HFFc6 (cell line): ENCODE measurements at places on chromosomes 3 and 15. TPM values are rescaled to one million over a fixed set of nuclear protein-coding genes. Genes with fewer than 3 reads are reported as not detected.

GRCh38 chr3:152038490-152038889 is 165.0 kb downstream of the SUCNR1 start:
- no peaks in the 10 kb centered on the region for H3K27me3 ChIP-seq
- H3K36me3 ChIP-seq, result peaks cover 13% of the 10 kb centered on the region
- no peak for DNase-seq
- no peak overlapping the region for H3K27ac ChIP-seq
- H3K4me3 ChIP-seq, result no peak overlapping the region

GRCh38 chr15:39275066-39275465 is 305.8 kb upstream of the THBS1 start:
- H3K4me3 ChIP-seq, result no peak overlapping the region
- H3K36me3 ChIP-seq, result peaks cover 20% of the 10 kb centered on the region
- H3K27ac ChIP-seq, result peak overlapping the region; percentile 97
- H3K27me3 ChIP-seq, result no peaks in the 10 kb centered on the region
- DNase-seq, result no peak

DNA sequence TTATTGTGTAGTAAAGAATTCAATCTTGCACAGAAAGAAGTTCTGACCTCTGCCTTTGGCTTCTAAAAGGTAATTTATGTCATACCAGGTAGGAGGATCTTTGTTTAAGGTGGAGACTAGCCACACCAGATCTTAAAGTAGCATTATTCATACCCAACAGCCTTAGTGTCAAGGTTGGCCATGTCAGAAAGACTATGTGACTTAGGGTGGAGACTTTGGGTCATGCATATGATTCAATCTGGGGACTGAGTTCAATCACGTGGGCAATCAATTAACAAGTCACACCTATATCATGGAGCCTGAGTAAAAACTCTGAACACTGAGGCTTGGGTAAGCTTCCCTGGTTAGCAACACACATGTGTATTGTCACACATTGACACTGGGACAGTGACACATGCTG is 28.5 kb upstream of the ENTPD3 start:
- no peak overlapping the region for H3K27ac ChIP-seq
- no peaks in the 10 kb centered on the region for H3K4me1 ChIP-seq
- no peak overlapping the region for H3K4me3 ChIP-seq
- no peaks in the 10 kb centered on the region; the same call in 1 of the 2 replicates for H3K27me3 ChIP-seq
- no peak for DNase-seq

- DNase-seq, result peak; percentile 32
- no peaks in the 10 kb centered on the region; the same call in 1 of the 2 replicates for H3K27me3 ChIP-seq
- peak overlapping the region; percentile 83 for H3K27ac ChIP-seq
- peak overlapping the region; percentile 64 for H3K4me3 ChIP-seq
Observed at GRCh38 chr3:170753421-170754310, 116.3 kb downstream of the RPL22L1 start.

- H3K36me3 ChIP-seq, result no peaks in the 10 kb centered on the region
- no peak overlapping the region for H3K27ac ChIP-seq
- no peak for DNase-seq
- H3K27me3 ChIP-seq, result peaks cover 13% of the 10 kb centered on the region
- H3K4me1 ChIP-seq, result no peaks in the 10 kb centered on the region
- no peak overlapping the region for H3K4me3 ChIP-seq
Observed at GRCh38 chr3:172580680-172581401, 57.6 kb upstream of the TNFSF10 start.

Gene LDHAL6B
- total RNA-seq, result not detected in 3 replicates

DNA sequence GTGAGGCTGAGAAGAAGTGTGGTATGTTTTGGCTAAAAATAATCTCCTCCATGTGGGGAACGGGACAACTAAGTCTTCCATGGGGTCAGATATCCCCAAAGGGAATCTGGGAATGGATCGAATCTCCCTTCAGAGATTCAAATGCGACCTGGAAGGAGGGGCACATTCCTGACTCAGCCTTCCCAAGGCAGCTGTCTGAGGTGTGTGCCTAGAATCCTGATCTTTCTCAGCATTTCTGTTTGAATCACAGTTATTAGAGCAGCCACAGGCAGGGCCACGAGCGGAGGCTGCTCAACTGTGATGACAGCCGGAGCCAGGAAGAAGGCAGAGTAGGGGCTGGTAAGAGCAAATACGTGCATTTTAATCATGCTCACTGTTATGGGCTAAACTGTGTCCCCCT is 135.1 kb downstream of the ADAMTS17 start:
- no peaks in the 10 kb centered on the region for H3K27me3 ChIP-seq
- no peak overlapping the region for H3K27ac ChIP-seq
- DNase-seq, result no peak

DNA sequence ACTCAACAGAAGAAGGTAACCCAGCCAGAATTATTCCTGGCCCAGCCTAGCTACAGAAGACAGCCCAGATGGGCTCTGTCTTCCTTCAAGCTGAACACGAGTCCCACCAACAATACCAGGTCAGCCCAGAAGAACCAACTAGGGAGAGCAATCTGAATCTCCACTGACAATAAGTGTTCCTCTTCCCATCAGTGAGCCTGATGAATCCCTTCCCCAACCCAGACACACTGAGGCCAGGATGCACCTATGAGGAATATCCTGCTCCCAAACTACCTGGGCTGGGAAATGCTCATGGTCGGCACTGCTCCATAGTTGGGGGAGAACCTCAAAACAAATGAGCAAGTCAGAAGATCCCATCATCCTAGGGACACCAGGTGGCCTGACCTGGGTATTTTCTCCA is 351.1 kb downstream of the OCA2 start:
- no peak for DNase-seq
- peaks cover 17% of the 10 kb centered on the region; the same call in 1 of the 2 replicates for H3K4me1 ChIP-seq
- H3K27me3 ChIP-seq, result no peaks in the 10 kb centered on the region; the same call in 1 of the 2 replicates
- no peaks in the 10 kb centered on the region; the same call in 1 of the 2 replicates for H3K36me3 ChIP-seq
- H3K27ac ChIP-seq, result no peak overlapping the region

Gene PP2D1
- total RNA-seq, result not detected in 3 replicates

DNA sequence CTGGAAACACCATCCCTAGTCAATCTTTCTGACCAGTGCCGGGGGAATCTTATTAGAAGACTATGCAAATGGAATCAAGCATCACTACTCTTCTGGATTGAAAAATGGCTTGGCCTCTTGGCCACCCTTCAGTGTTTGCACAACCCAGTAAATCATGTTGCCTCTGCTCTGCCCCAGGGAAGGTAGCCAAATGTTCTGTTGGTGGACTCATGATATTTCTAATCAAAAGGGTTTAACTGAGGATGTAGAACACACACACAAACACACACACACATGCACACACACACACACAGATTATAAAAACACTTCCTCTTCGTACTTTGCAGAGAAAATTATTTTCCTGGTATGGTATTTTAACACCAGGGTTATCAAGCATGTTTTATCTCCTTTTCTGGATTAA is 7.9 kb downstream of the RBP2 start:
- no peak overlapping the region for H3K4me3 ChIP-seq
- no peaks in the 10 kb centered on the region for H3K36me3 ChIP-seq
- H3K27ac ChIP-seq, result no peak overlapping the region
- H3K27me3 ChIP-seq, result peaks cover 1% of the 10 kb centered on the region

Gene NAALADL2
- total RNA-seq, result 11.9 to 13.1 TPM (median 12.3 TPM) in 3 replicates

DNA sequence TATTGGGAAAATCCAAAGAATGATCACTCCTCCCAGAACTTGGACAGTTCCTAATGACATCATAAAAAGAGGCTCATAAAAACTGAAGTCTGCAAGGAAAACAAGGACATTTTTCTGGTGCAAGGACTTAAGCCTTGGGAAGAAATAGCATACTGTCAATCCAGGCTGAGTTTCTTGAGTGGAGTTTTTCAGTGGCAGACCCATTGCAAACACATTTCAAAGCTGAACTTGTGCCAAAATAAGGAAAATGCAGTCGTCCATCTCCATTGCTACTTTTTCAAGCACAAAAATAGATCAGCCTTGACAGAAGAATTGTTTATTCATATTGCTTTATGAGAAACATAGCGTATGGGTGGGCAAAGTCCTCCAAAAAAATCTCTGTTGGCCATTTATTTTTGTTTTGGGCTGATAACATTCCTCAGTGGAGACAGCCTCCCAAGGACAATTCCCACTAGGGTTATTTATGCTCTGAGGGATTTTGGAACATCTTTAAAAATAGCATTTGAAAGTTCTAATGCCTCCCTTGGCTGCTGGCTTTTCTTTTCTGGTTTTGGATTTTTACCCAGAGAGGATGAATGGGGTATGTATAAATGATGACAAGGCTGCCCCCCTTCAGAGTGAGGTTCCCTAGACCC is 220.0 kb downstream of the CADPS start:
- no peak overlapping the region for H3K4me3 ChIP-seq
- H3K4me1 ChIP-seq, result no peaks in the 10 kb centered on the region
- DNase-seq, result no peak
- H3K27ac ChIP-seq, result no peak overlapping the region

GRCh38 chr3:13011573-13012220 is 61.5 kb downstream of the IQSEC1 start:
- H3K4me3 ChIP-seq, result no peak overlapping the region
- H3K36me3 ChIP-seq, result no peaks in the 10 kb centered on the region
- DNase-seq, result no peak
- H3K4me1 ChIP-seq, result peaks cover 7% of the 10 kb centered on the region
- peaks cover 27% of the 10 kb centered on the region for H3K27me3 ChIP-seq
